ENCODE measurements at places on chromosomes 7 and 10.

- no peak for DNase-seq
These were observed 718.5 kb downstream of the AUTS2 start for GRCh38 chr7:70316745-70317144.

DNA sequence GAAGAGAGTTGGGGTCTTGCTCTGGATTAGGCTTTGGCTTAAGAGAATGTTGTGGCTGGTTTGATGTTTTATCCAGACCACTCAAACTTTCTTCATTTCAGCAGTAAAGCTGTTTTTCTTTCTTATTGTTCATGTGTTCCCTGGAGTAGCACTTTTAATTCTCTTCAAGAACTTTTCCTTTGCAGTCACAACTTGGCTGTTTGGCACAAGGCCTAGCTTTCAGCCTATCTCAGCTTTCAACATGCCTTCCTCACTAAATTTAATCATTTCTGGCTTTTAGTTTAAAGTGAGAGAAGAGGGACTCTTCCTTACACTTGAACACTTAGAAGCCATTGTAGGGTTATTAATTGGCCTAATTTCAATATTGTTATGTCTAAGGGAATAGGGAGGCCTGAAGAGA is 18.1 kb downstream of the CCDC126 start:
- no peak for DNase-seq

DNA sequence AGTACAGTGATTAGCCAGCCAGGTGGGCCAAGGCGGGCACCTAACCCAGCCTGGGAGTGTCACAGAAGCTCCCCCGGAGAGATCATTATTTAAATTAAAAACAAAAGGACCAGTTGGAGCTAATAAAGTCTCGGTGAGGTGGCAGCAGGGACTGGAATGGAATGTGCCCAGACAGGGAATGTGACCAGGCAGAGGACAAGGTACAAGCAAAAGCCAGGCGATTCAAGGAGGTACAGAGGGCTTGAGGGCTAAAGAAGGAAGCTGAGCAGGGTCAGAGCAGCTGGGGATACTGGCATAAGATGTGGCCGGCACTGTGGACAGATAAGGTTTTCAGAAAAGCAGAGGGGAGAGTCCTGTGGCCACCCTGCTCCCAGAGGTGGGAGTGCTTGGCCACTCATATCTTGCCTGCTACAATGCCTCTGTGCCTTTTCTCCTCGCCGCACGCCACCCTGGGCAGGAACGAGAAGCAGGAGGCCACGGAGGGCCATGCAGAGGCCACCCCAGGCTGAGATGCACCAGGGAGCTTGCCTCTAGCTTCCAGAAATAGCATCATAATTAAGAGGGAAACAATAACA is 13.2 kb downstream of the TMEM273 start:
- DNase-seq = no peak

- no peak for DNase-seq
These were observed 594.5 kb upstream of the DPP6 start for GRCh38 chr7:153457746-153458145.

- DNase-seq = no peak
These were observed 141.0 kb downstream of the FZD1 start for GRCh38 chr7:91405092-91405788.

DNA sequence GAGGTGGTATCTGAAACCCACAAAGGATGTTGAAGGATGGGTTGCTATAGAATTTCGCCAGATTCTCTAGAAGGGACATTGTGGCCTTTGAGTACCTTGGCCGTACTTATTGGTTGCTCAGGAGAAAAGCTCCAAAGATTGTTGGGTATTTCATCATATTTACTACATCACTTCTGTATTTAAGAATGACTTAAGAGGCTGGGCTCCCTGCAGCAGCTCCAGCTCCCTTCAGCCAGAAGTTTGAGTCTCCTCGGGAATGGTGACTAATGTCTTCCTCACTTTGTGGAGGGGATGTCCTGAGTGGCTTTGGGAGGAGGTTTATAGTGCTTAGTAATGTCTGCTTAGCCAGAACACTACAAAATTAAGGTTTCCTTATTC is 18.1 kb downstream of the MINDY4 start:
- DNase-seq = peak; percentile 69
